Activated CD4-positive, CD25-positive, alpha-beta regulatory T cell treated with anti-CD3 and anti-CD28 coated beads, Interleukin-2, amount 50 U/mL, for 16 hours (primary cell): ENCODE measurements at places on chromosomes 2 and 18.

DNA sequence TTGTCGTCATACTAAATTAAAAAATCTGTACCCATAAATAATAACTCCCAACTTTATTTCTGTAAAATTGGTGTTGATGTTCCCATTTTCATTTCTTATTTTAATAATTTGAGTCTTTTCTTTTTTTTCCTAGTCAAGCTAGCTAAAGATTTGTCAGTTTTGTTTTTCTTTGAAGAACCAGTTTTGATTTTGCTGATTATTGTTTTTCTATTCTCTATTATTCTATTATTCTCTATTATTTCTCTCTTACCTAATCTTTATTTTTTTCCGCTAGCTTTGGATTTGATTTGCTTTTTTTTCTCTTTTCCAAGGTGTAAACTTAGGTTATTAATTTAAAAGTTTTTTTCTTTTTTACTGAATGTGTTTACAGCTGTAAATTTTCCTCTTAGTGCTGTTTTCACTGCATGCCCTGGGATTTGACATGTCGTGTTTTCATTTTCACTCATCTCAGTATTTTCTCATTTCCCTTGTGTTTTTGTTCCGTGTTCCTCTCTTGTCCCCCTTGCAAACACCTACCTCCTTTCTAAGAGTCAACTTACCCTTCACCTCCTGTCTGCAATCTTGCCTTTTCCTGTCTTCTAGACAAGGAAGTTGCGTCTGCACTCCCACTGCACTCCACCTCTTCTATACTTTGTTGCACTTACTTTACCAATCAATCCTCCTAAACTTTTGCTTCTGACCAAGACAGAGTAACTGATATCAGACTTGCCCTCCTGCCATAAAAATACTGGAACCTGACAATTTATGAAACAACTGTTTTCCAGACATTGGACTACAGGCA is 18.8 kb downstream of the PSMG2 start:
- no peak for DNase-seq

DNA sequence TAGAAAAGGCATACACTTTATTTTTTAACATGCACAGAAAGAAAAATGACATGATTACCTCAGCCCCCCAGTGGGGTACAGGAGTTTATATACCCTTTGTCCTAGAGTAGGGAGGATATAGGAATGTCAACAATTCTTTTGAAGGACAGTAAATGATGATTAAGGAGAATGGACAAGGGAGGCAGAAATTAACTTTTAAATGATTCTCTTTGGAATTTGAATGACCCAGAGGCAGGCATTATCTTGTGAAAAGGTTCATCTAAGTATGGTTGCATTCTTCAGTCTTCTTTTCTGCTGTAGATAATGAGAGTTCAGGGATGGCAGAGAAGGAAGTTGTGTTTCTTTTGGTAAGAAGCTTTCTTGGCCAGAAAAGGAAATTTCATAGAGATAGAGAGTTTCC is 971.3 kb downstream of the CNTNAP5 start:
- DNase-seq = no peak

DNA sequence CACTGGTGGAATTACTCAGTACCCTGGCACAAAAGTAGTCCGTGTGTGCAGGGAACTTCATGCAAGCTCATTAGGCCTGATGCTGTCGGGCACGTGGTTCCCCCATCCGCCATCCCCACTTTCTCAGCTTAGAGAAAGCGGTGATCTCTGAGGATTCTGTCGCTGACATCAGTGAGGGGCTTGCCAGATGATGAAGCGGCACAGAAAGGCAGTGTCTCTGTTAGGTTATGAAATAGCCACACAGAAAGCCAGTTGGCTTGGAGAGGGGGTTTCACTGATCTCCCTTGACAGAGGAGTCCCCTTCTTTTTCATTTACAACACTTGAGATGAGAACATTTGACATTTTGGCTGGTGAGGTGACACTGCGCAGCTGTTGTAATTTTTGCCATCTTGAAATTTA is 179.7 kb downstream of the FAM210A start:
- no peak for DNase-seq

DNA sequence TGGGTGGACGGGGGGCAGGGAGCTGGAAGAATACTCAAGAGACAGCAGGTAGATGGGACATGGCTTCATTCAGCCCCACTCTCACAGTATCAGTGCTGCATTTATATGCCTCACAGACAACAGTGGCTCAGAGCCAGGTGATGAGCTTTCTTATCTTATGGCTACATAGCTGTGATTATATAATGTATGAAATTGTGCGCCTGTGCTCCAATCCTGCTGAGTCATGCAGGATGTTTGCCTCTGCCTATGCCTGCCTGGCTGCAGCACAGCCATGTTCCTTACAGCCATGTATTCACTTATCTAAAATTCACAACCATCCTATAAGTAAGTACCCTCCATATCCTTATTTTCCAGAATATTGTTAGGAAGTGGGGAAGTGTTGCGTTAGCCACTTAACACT is 37.7 kb upstream of the RNF103 start:
- DNase-seq = no peak

- no peak for DNase-seq
Observed at GRCh38 chr18:12406371-12407111, 1.2 kb upstream of the PRELID3A start.

DNA sequence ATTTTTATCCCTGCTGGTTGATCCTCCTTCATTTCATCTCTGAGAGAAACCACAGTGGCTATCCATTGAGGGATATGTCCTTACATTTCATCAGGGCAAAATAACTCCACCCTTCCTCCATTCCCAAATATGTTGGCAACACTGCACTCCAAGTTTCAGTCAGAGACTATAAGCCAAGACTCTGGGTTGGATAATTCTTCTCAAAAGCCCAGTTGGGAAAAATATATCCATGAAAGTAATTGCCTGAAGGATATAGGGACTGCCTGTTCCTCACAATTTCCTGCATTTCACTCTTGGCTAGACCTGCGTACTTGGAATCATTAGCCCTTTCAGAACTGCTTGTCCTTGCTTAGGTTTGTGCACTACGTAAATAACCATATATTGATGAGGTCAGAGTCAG is 27.9 kb upstream of the EPB41L3 start:
- no peak for DNase-seq

DNA sequence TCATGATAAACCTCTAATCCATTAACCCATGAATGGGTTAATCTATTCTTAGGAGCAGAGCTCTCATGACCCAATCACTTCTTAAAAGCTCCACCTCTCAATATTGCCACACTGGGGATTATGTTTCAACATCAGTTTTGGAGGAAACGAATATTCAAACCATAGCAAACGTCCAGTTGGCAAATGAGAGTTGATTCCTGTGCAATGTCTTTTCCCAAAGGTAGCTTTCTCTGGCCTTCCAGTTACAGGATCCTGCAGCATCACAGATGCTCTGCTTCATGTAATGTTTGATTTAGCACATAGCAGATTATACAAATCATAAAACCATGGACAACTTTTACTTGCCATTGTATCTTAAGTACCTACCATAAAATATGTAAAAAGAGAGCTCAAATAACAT is 481.0 kb downstream of the TNS1 start:
- no peak for DNase-seq

DNA sequence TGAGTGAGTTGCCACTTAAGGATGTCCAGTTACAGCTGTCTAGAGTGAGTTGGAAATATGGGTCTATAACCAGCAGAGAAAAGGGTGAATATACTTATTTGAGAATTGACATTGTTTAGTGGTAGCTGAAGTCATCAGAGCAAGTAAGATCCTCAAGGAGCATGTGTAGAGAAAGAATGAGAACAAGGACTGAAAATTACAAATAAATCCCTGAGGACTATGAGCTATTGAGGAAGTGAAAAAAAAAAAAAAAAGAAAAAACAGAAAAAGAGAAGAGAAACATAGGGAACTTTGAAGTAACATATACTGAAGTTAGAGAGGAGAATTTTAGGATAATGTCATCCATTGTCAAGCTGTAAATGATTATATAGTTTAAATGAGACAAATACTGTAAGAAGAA is 134.0 kb upstream of the CCDC68 start:
- DNase-seq = no peak

GRCh38 chr2:30201990-30202389 is 29.3 kb upstream of the LBH start:
- no peak for DNase-seq

DNA sequence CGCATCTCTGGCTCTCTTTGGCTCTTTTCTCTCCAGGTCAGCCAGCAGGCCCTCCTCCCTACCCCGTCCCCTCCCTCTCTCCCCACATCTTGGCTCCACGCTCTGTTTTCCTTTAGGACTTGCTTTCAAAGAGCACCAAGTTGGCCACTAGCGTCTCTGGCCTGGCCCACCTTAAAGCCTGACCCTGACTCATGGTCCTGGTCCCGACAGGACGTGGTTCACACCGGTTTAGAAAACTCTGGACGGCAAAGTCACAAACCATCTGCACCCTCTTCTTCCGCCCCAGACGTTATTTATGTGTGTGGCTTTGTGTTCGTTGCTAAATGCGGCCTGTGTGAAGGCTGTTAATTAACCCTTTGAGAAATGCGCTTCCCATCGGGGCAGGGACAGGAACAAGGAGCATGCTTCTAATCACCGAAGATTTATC is 169.0 kb upstream of the HAAO start:
- no peak for DNase-seq

- DNase-seq = no peak
Observed at GRCh38 chr2:45068571-45069140, 59.4 kb upstream of the SIX2 start.

DNA sequence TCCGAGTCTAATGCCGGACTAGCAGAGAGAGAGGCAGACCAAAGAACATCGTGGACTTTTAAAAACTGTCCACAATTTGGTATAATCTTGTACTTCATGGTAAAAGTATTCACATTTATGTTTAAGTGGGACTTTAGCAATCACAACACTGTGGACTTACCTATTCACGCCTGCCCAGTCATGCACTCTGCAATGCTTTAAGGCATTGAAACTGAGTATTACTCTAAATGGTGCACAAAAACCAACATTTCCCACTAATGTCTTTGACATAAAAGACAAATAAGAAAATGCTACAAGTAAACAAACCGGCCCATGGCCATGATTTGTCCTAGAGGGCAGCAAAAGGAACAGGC is 91.3 kb downstream of the ACVR1 start:
- DNase-seq = no peak

GRCh38 chr18:74571895-74572680 is 25.6 kb upstream of the ZNF407 start:
- no peak for DNase-seq

- no peak for DNase-seq
Observed at GRCh38 chr18:48982266-48982665, 31.5 kb upstream of the SMAD7 start.

GRCh38 chr18:43175257-43175656 is 59.8 kb upstream of the RIT2 start:
- DNase-seq = no peak

DNA sequence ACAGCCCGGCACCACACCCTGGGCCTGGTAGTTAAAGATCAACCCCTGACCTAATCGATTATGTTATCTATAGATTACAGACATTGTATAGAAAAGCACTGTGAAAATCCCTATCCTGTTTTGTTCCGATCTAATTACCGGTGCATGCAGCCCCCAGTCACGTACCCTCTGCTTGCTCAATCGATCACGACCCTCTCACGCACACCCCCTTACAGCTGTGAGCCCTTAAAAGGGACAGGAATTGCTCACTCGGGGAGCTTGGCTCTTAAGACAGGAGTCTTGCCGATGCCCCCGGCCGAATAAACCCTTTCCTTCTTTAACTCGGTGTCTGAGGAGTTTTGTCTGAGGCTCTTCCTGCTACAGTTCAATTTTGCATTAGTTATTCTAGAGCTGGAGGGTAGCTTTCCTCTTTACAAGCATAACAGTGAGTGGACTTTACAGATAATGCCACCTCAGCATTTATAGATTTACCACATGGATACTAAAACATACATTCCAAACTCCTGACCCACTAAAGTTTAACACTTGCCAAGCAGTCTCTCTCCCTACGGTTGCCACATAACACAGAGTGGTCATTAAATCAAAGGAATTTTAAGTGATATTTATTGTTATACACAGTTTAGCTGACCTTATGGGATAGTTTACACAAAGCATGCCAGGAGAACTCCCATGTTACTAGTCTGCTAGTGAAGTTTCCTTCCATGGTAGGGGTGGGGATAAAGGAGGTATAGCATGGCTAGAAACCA is 101.0 kb downstream of the EVA1A start:
- DNase-seq = no peak

GRCh38 chr18:55998071-55998522 is 410.1 kb upstream of the TCF4 start:
- no peak for DNase-seq

DNA sequence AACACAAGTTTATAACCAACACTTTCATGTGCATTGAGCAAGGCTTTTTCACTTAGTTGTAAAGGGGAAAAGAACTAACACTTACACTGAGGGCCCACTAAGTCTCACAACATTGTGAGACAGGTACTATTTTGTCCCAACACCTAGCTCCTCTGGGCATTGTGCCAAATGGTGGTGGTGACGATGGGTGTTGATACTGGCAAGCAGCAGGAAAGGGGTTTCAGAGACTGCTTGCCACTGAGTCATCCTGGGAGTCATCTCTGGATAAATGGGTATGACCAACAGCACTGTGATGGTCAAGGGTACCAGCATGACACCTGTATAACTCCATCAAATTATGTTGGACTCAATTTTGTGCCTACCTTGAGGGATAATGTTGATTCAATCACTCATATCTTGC is 138.8 kb upstream of the ITGA6 start:
- DNase-seq = no peak

DNA sequence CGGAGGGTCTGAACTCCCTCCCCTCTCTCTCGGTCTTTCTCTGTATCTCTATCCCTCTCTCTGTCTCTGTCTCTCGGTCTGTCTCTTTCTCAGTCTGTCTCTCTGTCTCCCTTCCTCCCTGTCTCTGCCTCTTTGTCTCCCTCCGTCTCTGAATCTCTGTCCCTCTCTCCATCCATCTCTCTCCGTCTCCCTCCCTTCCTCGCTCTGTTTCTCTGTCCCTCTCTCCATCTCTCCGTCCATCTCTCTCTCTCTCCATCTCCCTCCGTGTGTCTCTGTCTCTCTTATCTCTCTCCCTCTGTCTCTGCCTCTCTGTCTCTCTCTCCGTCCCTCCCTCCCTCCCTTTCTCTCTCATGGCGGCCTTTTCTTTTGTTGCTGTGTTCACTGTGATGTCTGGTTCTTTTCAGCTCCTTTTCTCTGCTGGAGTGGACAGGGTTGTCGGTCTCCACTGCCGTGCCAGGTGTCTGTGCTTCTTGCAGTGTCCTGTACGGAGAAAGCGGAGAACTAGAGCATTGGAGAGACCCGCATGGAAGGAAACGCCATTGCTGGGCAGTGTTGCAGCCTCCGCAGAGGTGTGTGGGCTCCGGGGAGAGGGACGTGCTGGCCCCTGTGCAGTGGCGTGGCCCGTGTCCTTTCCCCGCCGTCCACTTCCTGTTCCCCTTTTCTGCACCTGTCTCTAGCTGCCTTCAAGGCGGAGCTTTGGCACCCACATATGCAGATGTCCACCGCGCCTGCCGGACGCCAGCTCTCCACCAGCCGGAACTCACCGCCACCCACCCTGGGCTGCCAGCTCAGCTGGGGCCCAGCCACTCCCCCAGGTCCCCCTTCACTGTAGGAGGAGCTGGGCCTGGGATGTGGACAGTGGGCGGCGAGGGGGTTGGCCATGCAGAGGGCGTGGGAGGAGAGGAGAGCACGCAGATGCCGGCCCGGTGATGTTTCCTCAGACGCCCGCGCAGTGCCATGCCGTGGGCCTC is 113.1 kb downstream of the NFATC1 start:
- DNase-seq = no peak

- DNase-seq = no peak
Observed at GRCh38 chr2:74858281-74858680, 24.4 kb downstream of the HK2 start.

GRCh38 chr18:58649966-58650816 is 21.1 kb upstream of the MALT1 start:
- DNase-seq = no peak

- DNase-seq = no peak
Observed at GRCh38 chr18:10791169-10791831, 265.5 kb downstream of the NAPG start.

GRCh38 chr2:181231151-181231550 is 226.0 kb upstream of the ITGA4 start:
- DNase-seq = no peak
